Ovary (tissue), 10 donors: ENCODE measurements at places on chromosomes 6 and 20. TPM values are rescaled to one million over a fixed set of nuclear protein-coding genes. Genes with fewer than 3 reads are reported as not detected.

Gene NKAIN4
- total RNA-seq = not detected

Gene FAM83C
- not detected for total RNA-seq

Gene SLPI
- not detected for total RNA-seq

Gene BPIFB1
- not detected for total RNA-seq

Gene KCNQ5
- 0.63 TPM for total RNA-seq

DNA sequence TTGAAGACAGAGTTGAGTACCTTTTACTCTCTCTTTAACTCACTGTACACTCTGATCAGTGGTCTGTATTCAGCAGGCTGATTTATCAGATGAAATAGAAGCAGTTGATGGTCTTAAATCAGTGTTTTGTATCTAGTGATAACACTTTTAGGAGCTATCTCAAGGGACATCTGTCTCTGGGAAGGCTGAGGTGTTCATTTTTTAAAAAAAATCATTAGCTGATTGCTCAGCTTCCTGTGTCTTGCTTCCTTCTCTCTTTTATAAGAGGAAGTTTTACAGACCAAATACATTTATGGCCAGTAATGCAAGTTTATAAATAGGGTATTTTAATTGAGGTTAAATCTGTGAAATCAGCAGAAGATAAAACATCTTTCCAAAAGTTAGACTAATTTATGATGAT is 12.0 kb upstream of the CCDC170 start:
- DNase-seq = no peak

DNA sequence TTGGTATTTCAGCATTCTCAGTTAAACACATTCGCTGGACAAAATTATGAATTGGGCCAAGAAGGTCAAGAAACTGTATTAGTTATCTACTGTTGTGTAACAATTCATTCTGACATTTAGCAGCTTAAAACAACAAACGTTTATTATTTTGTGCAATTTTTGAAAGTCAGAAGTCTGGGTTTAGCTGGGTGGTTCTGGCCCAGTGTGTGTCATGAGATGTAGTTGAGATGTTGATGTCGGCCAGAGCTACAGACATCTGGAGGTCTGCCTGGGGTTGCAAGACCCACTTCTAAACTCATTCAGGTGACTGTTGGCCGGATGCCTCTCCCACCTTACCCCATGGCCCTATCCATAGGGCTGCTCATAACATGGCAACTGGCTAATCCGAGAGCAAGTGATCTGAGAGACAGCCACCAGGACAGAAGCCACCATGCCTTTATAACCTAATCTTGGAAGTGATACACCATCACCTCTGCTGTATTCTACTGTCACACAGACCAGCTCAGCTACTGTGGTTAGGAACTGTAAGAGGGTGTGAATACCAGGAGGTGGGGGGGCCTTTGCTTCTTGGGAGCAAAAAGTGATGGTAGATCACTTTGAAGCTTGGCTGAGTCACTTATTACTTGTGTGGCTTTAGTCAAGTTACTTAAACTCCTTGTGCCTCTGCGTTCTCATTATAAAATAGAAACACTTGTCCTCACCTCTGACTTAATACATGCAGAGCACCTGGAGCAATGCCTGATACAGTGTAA is 217.0 kb upstream of the MYLIP start:
- no peak for DNase-seq

DNA sequence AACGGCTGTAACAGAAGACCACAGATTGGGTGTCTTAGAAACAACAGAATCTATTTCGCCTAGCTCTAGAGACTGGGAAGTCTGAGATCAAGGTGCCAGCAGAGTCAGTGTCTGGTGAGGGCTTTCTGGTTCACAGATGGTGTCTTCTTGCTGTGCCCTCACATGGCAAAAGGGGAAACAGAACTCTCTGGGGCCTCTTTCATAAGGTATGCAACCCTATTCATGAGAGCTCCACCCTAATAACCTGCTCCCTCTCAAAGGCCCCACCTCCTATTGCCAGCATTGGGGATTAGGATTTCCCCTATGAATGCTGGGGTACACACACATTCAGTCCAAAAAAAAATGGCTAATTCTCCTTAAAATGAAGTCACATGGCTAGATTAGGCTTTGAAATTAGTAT is 10.0 kb downstream of the TXNDC5 start:
- no peak for DNase-seq

GRCh38 chr20:10654250-10654610 is 19.6 kb downstream of the JAG1 start:
- no peak for DNase-seq

DNA sequence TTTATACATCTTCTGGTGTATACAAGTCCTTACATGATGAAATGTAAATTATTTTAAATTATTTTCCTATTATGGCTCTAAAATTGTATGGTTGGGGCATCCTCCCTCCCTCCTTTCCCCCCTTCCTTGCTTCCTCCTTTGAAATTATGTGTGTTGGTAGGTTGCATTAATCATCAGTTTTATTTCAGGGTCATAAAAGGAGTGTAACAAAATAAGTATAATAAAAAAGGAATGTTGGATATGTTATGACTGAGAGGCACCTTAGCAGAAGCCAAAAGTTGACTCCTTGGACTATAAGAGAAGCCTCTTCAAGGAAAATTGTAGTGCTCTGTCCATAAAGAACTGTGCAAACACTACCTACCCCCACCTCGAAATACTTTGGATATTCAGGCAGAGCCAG is 46.6 kb upstream of the PTPRK start:
- DNase-seq = no peak

DNA sequence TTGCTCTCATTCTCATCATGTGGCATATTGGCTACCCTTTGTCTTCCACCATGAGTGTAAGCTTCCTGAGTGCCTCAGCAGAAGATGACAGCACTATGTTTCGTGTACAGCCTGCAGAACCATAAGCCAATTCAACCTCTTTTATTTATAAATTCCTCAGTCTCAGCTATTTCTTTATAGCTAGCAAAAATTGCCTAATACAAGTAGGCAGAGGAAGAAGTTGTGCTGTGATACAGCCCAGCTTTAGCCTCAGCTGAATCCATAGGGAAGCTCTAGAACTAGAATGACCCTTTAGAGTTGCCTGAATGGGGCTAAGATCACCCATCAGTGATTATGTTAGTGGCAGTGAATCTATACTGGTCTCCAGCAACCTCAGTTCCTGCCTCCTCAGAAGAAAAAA is 19.0 kb upstream of the SERINC1 start:
- no peak for DNase-seq
